Pancreas (tissue), 10 donors: ENCODE measurements at places on chromosomes 1 and 21. TPM values are rescaled to one million over a fixed set of nuclear protein-coding genes. Genes with fewer than 3 reads are reported as not detected.

DNA sequence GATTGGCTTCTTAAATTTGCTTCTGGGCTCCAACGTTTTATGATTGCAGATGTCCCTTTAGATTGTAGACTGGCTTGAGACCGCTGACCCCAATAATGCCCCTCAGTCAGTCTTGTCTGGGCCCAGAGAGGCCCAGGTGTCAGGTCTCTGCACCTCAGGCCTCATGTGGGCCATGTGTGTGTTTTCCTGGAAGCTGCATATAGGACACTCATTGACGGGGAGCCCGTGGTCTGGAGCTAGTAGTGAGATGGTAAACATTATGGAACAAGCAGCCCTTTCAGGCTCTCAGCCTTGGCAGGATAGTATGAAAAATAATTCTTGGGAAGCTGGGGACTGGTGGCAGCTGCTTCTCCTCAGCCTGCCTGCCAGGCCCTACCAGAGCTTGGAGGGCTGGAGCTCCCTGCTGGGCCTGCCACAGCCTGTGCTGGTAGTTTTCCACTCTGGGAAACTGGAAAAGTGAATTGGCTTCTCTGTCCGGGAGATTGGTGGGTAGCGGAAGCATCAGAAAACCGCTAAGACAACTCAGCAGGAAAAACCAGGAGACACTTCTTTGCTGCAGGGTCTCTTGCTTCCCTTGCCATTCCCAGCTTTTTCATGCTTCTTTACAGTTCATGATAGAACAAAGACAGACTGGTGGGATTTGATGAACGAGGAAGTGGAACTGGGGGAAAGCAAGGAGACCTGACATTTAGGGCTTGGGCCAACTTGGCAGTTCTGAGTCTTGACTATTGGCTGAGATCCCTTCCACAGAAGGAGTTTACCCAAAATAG, 57.8 kb upstream of the HSD17B7 start:
- no peaks in the 10 kb centered on the region for H3K27me3 ChIP-seq
- peak; percentile 72 for DNase-seq
- no peaks in the 10 kb centered on the region for H3K36me3 ChIP-seq
- H3K27ac ChIP-seq = peak overlapping the region; percentile 63
- H3K4me1 ChIP-seq = peaks cover 15% of the 10 kb centered on the region
- no peak overlapping the region for H3K4me3 ChIP-seq

- no peaks in the 10 kb centered on the region for H3K4me1 ChIP-seq
- H3K36me3 ChIP-seq = no peaks in the 10 kb centered on the region
- H3K27ac ChIP-seq = no peak overlapping the region
- H3K27me3 ChIP-seq = no peaks in the 10 kb centered on the region
- H3K4me3 ChIP-seq = no peak overlapping the region
Observed at GRCh38 chr1:97727029-97727428, 193.8 kb downstream of the DPYD start.

- no peak overlapping the region for H3K4me3 ChIP-seq
- H3K27ac ChIP-seq = no peak overlapping the region
- H3K27me3 ChIP-seq = no peaks in the 10 kb centered on the region
- no peak for DNase-seq
- H3K36me3 ChIP-seq = no peaks in the 10 kb centered on the region
Observed at GRCh38 chr1:188778578-188778977, 1699.1 kb downstream of the BRINP3 start.

F11R gene
- 37.7 TPM for total RNA-seq

- no peak overlapping the region for H3K4me3 ChIP-seq
- no peaks in the 10 kb centered on the region for H3K4me1 ChIP-seq
- H3K27ac ChIP-seq = no peak overlapping the region
Observed at GRCh38 chr1:145758116-145758515, 38.8 kb downstream of the CD160 start.

RRP1 gene
- total RNA-seq = 7.6 TPM

SPATA46 gene
- not detected for total RNA-seq
